ENCODE measurements at places on chromosomes 13 and 19.

DNA sequence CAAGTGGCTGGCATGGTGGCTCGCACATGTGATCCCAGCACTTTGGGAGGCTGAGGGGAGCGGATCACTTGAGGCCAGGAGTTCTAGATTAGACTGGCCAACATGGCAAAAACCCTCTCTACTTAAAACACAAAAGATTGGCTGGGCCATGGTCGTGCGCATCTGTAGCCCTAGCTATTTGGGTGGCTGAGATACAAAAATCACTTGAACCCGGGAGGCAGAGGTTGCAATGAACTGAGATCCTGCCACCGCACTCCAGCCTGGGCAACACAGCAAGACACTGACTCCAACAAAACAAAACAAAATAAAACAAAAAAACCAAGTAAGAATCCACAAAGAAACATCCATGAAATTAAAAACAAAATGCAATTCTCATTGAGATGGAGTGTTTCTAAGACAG lies 630.6 kb downstream of the UQCRFS1 start:
- no peak for DNase-seq

GRCh38 chr13:20702915-20703779 lies at the start of gene IL17D:
Gene IL17D, plus strand, starts transcription at chr13:20703699. Its CDS starts 303 bp downstream, at chr13:20704002.
- no peak for DNase-seq

DNA sequence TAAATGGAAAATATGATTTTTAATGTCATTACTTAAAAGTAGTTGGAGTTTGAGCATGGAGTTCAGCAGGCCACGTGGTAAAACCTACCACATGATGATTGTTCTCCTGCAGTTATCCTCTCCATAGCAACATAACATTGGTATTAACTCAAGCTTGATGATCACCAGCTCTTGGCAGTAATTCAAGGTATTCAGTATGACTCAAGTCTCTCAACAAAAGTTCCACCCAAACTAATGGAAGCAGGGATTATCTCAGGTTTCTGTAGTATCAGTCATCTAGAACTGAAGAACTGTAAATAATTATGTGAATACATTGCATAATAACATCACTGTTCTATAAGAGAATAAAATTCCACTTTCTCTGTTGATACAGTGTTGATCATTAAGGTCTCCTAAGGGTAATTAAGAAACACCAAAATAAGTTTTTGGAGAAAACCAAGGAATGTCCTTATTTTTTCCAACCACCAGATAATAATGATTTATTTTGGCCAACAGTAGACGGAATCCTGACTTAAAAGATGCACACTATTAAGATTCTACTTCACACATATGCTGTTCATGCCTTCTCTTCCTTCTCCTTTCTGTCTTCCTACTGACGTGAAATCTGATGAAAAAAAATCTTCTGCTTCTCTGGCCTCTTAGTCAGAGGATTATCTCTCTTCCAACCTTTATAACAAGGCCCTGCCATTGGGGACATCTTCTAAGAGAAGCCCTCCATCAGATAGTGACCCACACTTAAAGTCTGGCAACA lies 1092.3 kb downstream of the EFNB2 start:
- DNase-seq, result no peak

DNA sequence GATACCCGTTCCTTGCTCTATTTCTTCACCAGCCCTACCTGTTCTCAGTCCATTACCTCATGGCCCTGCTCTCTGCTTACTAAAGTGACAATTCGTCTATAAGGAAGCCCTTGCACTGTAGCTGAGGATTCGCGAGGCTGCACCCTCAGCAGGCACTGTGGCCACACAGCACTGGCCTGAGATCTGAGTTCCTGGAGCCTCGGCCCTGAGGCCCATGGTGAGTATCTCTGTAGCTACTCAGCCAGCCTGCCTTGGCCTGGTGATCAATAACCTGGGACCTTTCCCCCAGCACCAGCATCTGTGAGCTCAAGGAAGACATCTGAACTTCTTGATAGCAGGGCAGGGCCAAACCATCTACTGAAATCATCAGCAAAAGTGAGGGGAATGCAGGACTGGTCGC lies 90.7 kb downstream of the RGCC start:
- no peak for DNase-seq

GRCh38 chr13:110838867-110839538 lies 75.9 kb downstream of the ANKRD10 start:
- DNase-seq, result no peak

- DNase-seq, result no peak
Measured at GRCh38 chr13:22662771-22663170, 518.0 kb upstream of the SGCG start.

Measured in NCI-H1417 treated with DMSO at 0.1 percent for 48 hours (cell line).